Pancreas (tissue), 10 donors: ENCODE measurements at places on chromosomes 7 and 10.

- no peak for DNase-seq
Observed at GRCh38 chr7:107596881-107597581, 17.0 kb downstream of the BCAP29 start.

DNA sequence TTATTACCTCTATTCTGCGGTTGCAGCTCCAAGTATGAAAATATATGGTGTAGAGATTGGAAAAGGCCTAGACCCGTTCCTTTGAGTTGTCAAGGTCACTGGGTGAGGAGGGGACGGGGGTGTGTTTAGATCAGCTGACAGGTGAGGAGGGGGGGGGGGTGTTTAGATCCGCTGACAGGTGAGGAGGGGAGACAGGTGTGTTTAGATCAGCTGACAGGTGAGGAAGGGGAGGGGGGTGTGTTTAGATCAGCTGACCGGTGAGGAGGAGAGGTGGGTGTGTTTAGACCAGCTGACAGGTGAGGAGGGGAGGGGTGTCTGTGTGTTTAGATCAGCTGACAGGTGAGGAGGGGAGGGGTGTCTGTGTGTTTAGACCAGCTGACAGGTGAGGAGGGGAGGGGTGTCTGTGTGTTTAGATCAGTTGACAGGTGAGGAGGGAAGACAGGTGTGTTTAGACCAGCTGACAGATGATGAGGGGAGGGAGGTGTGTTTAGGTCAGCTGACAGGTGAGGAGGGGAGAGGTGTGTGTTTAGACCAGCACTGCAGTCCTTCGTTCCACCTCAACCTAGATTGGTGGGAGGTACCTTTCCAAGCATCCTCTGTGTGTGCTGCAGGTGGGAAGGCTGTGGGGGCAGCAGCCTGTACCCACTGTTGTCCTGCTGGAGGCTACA lies 655.0 kb upstream of the ADARB2 start:
- no peak for DNase-seq

GRCh38 chr7:32115831-32116230 lies 45.6 kb upstream of the PDE1C start:
- no peak for DNase-seq

- no peak for DNase-seq
Observed at GRCh38 chr7:11970132-11970531, 138.1 kb upstream of the THSD7A start.

- DNase-seq: no peak
Observed at GRCh38 chr7:130228840-130229502, 21.3 kb downstream of the SSMEM1 start.

DNA sequence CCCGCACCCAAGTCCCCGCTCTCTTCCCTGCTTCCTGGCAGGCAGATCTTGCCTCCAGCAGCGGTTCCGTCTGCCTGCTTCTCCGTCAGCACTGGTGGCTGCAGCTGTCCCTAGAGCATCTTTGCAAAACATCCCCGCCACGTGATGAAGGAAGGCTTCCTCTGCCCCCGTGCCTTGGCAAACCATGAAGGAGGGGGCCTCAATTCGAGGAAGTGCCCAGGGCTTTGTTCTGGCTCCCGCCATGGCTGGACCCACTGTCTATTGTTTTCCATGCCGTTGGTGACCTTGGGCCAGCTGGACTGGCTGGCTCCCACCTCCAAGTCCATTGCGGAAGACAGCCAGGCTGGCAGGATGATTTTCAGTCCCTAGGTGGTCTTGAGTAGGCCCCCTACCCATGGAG lies 13.2 kb upstream of the AQP1 start:
- peak; percentile 48 for DNase-seq

- DNase-seq: no peak
Observed at GRCh38 chr7:114832906-114833595, 88.8 kb upstream of the MDFIC start.

DNA sequence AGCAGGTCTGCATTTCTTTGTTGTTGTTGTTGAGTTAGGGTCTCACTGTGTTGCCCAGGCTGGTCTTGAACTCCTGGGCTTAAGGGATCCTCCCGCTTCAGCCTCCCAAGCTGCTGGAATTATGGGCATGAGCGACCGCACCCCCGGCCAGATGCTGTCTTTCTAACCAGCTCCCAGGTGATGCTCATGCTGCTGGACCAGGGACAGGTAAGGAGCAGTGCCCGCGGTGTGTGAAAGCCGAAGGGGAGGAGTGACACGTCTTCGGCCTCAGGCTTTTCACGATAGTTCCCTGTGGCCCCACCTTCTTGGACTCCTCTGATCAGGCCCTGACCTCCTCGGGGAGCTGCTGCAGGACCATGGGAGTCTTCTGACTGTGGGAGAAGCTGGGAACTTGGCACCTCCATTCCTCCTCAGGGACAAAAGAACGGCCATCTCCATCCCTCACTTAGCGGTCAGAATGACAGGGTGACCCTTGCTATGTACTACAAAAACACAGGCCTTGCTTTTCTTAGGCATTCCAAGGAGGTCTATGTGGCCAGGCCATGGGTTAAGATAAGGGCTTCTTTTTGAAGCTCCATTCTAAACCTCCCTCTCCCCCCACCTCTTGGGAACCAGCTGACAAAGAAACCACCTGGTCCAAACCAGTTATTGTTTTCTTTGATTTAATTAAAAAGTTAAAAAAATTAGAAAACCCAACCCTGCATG lies 5.5 kb downstream of the SFRP5 start:
- no peak for DNase-seq
